Globus pallidus (tissue), 1 donor: ENCODE measurements at places on chromosomes 2 and 18.
A peak's percentile ranks its signal among the peaks of the same experiment; 100 is the strongest.

DNA sequence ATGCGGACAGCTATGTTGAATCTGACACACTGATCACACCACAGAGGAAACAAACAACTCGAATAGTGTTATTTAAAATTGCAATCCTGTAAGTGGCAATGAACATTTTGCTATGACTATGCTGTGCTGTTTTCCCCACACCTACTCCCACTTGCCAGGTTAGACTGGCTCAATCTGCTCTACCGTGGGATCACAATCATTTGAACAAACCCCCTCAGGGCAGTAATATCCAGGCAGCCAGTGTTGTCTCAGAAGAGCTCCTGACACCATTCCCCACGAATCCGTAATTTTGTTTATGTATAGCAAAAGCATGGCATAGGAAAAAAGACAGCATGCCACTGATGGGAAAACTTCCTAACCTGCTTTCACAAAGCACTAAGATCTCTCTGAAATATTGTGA lies 284.3 kb downstream of the ERBB4 start:
- no peak for DNase-seq

DNA sequence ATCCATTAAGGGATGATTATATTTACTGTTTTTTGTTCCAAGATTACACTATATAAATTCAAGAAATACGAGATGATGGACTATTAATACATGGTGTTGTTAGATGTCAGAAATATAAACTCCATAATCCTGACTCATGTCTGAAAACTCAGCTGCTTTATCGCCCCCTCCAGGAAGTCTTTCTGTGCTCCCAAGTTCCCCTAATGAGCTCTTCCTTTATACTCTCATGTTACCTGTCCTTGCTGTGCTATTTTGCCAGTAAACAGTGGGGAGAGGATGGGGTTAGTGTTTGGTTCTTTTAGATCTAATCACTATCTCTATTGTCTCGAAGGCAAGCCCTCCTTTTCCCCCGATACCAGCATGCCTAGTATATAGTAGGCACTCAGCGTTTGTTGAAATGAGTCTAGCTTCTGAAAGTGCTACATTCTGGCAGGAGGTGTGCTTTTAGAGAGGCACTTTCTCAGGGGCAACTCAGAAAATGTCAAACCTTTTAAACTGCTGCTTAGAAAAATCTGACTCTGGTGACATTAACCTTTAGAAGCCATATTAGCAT lies 21.4 kb upstream of the BARD1 start:
- DNase-seq: no peak

DNA sequence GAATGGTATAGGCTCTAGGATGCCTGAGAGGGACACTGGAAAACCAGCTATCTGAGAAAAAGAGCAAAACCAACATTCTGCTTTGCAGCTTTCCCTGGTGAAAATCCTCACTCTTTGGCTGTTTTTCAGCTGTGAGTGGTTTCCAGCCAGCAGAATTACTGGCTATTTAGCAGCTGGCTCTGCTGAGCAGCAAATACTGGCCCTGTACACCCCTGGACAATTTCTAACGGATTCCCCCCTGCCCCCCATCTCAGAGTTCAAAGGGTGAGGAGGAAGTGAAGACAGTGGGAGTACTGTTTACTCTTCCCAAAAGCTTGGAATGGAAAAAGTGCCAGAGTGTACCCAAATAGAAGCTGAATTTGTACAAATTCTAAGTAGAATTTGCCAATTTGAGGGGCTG lies 26.1 kb upstream of the IMP4 start:
- no peak for DNase-seq

GRCh38 chr2:113167115-113167932 lies 6.4 kb upstream of the PSD4 start:
- DNase-seq: no peak

DNA sequence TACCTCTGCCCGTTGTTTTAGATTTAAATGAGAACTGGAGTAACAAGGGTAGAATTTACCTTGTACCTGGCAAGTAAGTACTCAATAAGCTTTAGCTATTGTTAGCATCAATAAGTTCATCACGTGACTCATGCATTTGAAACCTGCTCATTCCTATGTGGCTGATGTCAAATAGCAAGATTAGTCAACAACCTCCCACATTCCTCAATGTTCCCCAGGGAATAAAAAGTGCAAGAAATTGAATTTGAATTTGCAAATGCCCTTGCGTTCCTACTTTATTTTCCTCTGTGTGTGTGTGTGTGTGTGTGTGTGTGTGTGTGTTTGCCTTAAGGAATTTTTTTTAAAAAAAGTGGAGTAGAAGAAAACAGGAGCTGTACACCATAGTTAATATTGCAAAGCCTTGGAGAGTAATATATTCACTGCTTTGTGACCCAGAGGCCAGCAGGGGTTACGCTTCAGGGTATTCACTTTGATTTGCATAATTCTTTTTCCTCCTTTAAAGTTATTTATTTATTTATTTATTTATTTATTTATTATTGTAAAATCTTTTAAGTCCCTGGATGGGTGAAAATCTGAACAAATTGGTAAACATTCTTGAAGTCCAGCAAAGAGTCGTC lies 43.9 kb upstream of the DNAH7 start:
- no peak for DNase-seq

GRCh38 chr2:108607706-108608301 lies 73.5 kb downstream of the LIMS1 start:
- DNase-seq: peak; percentile 53

DNA sequence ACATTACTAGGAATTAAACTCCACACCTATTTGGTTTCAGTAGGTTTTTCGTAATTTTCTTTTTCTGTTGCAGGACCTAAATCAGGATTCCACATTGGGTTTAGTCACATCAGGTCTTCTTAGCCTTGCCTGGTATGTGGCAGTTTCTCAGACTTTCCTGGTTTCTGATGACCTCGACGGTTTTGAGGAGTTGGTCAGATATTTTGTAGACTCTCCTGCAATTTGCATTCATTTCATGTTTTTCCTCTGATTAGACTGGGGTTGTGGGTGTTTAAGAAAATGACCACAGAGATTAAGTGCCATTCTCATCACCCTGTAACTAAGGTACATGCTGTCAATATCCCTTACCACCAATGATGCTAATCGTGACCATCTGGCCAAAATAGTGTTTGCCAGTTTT lies 97.3 kb upstream of the ST6GAL2 start:
- no peak for DNase-seq

- DNase-seq: peak; percentile 37
Measured at GRCh38 chr2:227325839-227326195, 766 bp downstream of the MFF start.

GRCh38 chr2:34534761-34535160 lies 935.7 kb upstream of the FAM98A start:
- DNase-seq: no peak

DNA sequence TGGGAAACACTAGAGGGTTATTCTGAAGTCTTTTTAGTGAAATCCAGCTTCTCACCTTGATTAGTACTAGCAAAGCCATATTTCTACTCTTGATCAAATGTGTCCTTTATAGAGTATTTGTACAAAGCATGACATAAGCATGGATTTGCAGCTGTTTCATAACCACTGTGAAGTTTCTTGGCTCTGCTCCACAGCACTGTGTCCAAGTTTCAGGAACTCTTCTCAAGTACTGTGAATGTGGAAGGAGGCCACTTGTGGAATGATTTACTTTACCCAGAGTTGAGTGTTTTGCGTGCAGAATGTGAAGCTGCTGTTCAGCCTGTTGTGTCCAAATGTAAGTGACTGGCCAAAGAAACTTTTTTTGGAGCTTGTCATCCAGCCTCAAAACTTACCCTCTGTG lies 16.2 kb upstream of the MAPRE2 start:
- DNase-seq: no peak

DNA sequence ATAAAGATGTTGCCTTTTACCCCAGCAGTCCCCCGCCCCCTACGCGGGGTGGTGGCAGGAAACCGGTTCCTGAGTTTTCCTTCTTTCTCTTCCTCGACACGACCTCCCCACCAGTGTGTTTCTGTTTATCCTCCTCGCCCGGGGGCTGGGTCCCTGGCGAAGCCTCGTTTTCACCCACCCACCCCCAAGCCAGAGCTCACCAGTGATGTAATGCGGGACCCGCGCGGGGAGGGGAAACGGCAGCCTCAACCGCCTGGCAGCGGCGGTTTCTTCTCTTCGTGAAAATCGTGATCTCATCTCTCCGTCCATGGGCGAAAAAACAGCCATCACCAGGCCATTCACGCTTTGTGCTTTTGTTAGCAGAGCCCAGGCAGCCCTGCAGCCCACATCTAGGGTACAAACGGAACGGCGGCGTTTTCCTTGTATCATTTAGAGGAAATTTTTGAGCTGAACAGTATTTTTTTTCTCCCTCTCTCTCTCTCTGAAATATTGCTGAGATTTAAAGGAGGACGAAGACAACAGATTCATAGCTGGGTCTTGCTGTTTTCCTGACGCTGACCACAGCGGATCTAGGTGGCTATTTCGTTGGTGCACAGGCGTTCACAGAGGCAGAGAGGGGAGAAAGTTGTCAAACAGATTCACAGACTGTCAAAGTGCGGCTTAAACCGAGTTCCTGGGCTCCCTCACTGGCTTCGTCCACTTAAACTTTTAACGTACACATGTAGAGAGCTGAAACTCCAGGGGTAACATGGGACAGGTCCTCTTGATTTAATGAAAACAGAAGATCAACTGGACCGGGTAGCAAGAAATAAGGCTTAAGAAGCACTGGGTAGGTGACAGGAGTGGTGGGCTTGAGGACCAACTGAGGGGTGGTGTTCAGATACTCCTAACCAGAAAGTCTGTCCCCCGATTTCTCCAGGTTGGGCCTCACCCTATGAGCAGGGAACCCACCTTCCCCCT lies 21.9 kb upstream of the PAX3 start:
- DNase-seq: no peak

DNA sequence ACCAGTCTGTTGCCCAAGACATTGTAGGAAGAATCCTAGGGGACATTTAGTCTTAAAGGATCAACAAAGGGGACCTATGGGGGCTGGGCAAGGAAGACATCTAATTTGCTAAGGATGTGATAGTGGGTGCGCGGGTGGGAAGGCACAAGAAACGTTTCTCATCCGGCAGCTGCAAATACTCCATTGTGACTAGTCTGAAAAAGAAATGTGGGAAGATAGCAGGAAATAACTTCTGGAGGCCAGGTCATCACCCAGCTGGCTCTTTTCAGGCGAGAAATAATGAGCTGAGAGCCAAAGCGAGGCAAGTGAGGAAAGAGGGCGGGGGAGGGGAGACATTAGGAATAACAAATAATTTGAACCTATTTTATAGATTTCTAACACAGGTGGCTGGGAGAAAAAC lies 70.3 kb upstream of the NCK2 start:
- no peak for DNase-seq

- no peak for DNase-seq
Measured at GRCh38 chr2:41933046-41933420, 114.8 kb upstream of the PKDCC start.

DNA sequence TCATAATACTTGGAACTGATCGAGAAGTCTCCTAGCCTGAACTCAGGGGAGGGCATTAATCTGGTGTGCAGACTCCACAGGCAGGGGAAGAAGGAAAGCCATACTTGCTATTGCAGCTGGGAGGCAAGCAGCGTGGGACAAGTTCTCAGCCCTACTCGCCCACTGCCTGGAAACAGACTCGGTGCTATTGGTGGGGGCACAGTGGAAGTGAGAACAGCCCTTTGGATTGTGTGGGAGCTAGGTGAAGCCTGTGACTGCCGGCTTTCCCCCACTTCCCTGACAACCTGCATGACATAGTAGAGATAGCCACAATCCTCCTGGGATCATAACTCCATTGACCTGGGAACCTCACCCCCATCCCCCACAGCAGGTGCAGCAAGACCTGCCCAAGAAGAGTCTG lies 301.3 kb downstream of the RIT2 start:
- no peak for DNase-seq

GRCh38 chr2:231680285-231680991 lies 27.9 kb upstream of the PTMA start:
- DNase-seq: no peak

GRCh38 chr2:48799601-48800000 lies 44.1 kb upstream of the LHCGR start:
- DNase-seq: no peak

GRCh38 chr2:96137321-96138178 lies 752 bp downstream of the ASTL start:
- DNase-seq: no peak

DNA sequence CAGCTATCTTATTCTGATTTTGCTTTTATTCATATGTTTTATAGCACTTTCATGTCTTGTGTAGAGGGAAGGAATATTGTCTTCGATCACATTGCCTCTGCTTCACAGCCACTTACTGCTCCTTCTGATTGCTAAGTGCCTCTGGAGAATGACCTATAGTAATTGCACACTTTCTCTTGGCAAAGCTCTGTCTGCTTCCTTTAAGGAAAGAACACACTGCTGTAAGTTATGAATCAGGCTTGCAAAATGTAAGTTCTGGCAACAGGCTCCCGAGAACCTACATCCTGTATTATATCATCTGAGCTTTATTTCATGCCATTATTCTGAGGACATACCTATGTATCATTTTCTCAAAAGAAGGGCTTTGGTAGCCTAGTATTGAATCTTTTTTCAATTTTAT lies 170.7 kb downstream of the ZNF804A start:
- no peak for DNase-seq

DNA sequence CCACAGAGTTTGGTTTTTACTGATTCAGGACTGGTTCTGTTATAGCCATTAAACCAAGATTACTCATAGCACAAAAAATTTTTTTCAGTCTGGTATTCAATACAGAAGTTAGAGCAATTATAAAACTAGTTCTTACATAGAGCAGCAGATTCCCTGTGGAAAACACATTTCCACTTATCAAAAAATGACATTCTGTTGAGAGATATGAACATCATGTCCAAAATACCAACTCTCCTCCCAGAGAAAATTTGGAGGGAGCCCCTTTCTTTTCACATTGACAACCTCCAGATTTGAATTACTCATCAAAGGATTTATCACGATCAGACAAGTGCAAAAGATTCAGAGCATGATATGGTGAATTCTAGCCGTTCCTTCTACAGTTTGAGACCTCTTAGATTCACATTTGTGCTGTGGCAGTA lies 126.8 kb upstream of the SERPINE2 start:
- no peak for DNase-seq

GRCh38 chr2:239679755-239680154 lies 278.9 kb upstream of the HDAC4 start:
- no peak for DNase-seq

DNA sequence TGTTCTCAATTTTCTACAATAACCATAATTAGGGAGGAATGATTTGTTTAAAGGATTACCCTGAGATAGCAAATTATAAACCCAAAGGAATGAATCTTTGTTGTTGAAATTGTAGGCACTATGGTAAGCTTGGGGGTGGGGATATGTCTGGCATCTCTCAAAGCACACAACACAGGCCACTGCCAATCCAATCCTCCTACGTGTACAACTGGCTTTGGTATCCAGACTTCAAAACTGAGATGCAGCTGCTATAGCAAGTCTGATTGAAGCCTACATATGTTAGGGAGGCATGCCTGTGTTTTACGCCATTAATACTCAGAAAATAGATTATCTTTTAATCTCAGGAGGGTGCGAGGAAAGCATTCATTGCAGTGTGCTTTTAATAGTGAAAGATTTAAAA lies 5.9 kb upstream of the NCOA1 start:
- DNase-seq: no peak

DNA sequence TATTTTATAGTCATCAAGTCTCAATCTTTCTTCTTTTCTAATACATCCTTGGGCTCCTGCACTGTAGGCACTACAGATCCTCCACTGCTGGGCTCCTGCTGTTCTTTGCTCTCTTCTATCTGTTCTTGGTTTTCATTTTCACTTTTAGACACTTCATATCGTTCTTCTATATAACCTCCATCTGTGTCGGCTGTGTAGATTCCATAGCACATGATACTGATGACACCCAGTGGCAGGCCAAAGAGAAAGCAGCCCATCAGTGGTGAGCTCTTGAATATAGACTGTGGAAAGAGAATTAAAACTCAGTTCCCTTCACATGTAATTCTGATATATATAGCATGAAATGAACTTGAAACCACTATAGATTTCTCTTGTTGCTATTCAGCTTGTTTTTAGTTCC lies 38.0 kb downstream of the TMX3 start:
- peak; percentile 15 for DNase-seq
